Dorsolateral prefrontal cortex (tissue), 122 donors: ENCODE measurements at places on chromosomes 1 and 21. TPM values are rescaled to one million over a fixed set of nuclear protein-coding genes. Genes with fewer than 3 reads are reported as not detected.

DNA sequence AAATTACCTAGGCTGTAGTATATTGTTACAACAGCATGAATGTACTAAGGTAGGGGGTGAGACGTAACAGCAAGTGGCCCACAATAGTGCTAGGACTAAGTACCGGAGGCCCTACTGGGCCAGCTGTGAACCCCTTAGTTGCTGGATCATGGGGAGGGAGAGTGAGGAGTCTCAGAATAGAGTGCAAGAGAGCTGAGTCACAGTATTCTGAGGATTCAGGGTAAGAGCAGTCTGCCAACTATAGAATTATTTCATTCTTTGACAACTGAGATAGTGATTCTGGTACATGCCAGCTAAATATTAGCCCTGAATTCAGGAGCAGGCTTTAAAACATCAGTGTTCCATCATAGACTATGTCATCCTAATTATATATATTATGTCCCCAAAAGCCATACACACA, 218.7 kb downstream of the TM2D1 start:
- no peak for DNase-seq

DNA sequence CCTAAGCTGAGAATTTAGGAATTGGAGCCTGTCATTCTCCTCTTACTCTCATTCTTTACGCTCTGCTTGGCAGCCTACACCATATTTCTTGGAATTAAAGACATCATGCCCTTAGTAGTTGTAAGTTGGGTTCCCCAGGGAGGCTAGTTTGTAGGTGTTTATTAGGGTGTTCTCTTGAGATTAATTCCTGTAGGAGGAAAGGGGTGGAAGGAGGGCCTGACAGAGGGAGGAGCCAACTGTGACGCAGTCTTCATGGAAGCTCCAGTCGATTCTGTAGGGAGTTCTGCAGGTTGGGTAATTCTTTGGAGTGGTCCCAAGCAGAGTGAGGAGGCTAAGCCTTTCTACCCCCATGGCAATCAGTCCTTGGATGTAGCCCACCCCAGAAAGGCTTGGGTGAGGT, 111.4 kb downstream of the HHAT start:
- no peak for DNase-seq

The RPE65 gene
- 0.69 TPM for total RNA-seq

The CYP2J2 gene
- total RNA-seq, result 32.7 TPM

The FAM163A gene
- total RNA-seq, result 1.7 TPM
